ENCODE measurements at places on chromosomes 13 and 19.

DNA sequence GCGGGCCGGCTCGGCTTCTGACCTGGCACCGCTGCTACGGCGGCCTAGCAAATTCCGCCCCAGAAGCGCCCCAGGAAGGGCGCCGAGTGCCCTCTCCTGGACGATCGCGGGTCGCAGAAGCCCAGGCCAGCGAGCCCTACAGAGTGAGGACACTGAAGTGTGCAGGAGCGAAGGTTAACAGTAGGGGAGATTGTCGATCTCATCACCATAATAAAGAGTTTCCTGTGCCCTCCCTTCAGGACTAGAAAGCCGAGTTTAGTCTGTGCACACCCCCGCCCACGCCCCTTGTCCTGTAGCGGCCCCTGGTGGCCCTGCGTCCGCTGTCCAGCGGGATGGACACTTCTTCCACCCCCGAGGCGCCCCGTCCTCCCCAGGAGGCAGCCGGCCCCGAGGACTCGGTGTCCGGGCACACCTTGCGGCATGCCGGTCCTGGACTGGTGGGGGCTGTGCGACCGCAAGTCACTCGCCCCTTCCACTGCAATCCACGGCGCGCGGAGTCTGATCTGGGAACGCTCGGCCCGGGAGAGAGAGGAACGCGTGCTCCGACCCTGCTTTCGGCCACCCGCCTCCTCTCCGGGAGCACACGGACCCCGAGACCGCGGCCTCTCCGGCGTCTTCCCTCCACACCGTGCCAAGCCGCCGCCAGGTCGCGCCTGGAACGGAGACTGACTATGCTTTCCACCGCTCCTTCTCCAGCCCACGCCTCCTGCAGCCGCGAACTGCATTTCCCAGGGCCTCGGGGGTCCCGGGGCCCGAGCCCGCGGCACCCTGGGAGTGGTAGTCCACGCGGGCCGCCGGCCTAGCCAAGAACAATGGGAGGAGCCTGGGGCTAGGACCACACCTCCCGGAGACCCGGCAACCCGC is 770 bp upstream of the KMT2B start:
- peak; percentile 97 for DNase-seq

DNA sequence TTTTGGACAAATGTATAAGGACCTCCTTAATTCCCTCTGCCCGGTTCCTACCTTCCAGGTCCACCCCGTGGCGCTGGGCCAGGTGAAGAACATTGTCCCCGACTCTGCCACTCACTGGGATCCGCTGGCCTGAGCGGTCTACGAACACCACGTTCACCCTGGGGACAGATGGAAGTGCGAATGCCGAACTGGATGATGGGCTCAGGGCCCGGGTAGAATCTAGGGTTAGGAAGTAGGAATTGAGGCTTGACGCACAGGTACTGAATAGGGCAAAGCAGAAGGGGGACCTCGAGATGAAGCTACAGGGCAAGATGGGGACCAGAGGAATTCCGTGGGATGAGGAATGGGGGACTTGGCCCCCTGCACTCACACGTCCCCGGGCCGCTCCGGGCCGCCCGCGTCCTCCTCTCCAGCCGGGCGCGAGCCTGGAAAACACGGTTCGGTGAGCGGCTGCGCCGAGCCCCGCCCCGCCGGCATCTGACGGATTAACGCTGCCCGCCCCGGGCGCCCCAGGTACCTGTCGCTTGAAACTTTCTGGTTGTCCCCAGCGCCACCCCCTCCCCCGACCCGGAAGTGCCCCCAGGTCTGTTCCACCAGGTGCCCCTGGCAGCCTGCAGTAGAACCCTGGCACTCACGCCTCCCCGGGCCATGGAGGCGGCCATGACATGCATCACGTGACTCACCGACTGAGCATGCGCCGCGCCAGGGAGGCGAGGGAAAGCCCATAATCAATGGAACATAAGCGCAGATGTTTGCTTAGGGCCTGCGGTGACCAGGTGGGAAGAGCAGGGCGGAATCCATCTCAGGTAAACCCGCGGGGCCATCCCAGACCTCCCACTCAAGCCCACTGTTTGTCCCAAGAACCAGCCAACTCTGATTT is at the start of gene FDX2:
Gene FDX2 (minus strand): TSS at position 681 of the 880 bp plus-strand sequence. CDS start 19 bp downstream, at position 662.
- DNase-seq: peak; percentile 90

- DNase-seq: peak; percentile 34
Observed at GRCh38 chr19:52542984-52543664, 15.7 kb downstream of the ZNF808 start.

DNA sequence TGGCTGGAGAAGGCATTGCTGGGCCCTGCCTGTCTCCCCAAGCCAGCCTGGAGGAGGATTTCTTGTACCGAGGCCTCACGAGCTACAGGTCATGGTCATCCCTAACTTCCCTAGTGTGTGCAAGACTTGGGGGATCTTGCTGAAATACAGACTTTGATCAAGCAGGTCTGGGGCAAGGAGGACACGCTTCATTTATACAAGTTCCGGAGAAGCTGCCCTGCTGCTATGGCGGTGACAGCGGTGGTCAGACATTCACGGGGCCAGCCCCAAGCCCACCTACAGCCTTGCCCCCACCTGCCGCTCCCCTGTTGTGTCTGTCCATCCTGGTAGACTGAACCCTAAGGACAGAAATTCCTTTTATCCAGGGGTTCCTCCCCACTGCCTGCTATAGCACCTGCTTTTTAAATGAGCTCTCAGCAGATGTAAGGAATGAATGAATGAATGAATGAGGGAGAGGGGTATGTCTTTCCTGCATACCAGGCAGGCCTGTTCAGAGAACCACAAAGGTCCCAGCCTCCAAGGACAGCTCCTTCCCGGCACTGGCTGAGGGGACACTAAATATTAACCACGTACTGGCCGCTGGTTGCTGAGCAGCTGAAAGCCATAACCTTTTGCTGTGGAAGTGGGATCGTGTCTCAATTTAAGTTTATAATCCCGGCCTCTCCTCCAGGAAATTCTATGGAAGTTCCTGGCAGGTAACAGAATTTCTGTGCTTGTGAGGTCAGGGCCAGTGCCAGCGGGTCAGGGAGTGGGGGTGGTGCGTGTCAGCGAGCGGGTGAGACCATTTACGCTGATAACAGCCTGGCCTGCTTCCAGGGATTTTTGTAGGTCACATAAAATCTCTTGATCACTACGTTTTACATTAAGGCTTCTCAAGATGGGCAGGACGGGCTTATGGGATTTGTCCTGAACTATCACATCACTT is 27.1 kb downstream of the TSSK6 start:
- DNase-seq: no peak

GRCh38 chr19:46898731-46899130 is 37.9 kb downstream of the ARHGAP35 start:
- no peak for DNase-seq

DNA sequence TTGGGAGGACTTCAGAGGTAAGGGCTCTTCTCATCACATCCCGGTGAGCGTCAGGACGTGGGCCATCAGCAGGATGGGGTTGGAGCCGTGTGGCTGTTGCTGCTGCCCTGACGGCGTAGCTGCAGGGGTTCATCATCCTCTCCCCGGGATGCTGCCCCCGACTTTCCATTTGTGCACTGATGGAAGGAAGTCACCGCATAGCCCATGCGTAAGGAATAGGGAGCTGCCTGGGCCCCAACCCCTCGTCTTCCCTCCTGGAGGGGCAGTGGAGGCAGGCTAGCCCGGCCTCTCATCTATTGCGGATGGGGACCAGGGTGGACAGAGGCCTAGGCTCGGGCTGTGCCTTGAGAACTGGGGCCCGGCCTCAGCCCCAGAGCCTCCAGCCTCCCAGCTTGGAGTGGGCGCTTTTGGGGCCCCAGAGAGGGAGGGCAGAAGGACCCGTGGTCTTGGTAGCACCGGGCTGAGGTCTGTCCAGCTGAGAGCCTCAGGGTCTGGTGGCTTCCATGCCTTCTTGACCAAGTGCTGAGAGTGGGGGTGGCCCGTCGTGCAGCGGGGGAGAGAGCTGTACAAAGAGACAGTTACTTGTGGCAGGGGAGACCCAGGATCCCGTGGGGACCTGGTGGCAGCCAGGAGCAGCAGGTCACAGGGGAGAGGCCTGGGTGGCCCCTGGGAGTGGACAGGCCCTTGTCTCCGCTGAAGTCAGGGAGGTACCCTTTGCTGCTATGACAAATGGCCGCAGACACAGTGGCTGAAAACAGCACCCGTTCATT is 44.0 kb downstream of the KDM4B start:
- DNase-seq: no peak

DNA sequence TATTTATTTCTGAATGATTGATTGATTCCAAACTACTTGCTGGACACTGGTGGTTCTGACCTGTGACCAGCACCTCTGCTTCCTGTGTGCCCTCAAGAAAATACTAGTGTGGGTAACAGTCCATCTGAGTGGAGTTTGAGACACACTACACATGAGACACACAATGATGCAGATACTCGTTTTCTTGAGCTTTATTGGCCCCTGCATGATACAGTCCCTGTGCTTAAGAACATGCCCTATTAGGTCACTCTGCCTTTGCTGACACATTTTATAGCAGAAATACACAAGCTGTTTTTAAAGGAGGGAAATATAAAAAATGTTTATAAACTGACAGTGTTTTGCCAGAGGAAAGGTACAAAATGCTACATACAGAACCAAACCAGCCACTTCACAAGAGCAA is 126.9 kb downstream of the STK24 start:
- no peak for DNase-seq

DNA sequence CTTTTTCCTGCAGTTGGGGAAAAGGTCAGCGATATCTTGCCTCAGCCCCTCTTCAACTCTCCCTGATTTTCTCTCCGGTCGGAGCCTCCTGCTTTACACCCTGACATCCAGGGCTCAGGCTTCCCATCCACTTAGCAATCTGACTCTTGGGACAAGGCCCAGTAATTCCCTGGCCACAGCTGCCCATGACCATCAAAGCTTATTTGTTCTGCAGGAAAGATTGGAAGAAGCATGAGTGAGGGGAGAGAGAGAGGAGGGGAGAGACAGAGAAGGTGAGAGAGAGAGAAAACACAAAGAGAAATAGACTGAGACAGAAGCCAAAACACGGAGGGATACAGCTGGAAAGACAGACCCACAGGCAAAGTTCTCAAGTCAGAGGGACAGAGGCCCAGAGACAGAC is 13.7 kb downstream of the SYT3 start:
- no peak for DNase-seq

- peak; percentile 73 for DNase-seq
Observed at GRCh38 chr19:7862413-7862951, 11.7 kb downstream of the PRR36 start.

DNA sequence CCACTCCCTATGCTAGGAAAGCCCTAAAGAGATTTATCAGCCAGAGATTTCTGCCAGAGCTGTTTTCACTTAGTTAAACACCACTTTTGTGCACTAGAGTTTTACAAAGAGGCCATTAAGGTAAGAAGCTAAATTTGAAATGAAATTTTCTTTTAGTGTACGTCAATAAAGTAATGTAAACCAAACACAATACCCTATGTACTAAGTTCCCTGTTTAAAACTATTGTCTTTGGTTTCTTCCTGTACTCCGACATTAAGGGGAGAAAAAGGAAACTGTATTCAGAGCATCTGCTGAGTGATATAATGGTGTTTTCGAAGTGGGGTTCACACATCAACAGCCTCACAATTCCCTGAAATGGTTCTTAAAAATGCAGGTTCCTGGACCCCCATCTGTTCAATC is 40.7 kb upstream of the STARD13 start:
- DNase-seq: no peak

DNA sequence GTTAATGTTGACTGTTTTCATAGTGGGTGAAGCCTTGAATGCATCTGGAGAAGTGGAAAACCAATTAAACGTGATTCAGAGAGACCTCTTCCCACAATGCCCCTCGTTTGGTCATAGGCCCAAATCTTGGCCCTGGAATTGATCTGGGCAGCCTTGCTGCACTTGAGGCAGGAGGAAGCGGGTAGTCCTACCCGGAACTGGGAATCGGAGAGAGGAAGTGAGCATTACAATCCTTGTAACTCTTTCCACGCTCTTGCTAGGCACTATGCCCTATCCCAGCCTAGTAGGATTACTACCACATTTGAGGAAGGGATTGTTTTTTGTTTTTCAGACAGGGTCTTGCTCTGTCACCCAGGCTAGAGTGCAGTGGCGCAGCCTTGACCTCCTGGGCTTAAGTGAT is 3.6 kb downstream of the KCNK6 start:
- no peak for DNase-seq

DNA sequence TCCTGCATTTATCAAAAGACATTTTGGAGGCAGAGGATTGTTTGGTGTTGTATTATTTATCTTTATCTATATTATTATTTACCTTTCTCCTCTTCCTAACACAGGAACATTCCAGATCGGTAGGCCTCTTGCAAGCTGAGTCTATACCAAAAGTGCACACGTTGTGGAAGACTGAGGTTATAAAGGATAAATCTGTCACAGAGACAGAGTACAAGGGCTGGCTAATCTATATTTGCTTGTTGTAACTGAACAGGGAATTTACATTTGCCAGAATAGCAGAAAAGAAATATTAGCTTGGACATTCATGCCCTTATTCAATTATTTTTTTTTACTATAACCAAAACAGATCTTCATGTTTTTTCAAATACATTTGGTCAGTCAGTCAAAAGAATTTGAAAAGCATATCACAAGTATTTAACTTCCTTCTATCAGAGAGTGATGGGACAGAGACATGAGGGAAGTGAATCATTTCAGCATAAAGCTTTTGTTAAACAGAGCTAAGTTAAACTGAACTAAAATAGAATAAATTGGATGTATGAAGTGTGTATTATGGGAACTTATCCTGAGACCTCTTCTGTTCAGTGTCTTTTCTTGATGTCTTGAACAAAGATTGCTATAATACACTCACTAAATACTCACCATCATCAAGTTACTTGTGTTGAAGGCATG is 352.5 kb downstream of the DNAJC15 start:
- DNase-seq: no peak

- DNase-seq: no peak
Observed at GRCh38 chr13:111184458-111185401, 69.6 kb downstream of the ARHGEF7 start.

GRCh38 chr13:34507630-34508029 is 434.4 kb upstream of the NBEA start:
- DNase-seq: no peak

- DNase-seq: no peak
Observed at GRCh38 chr13:52896827-52897659, 48.6 kb upstream of the PCDH8 start.

GRCh38 chr19:49056101-49056901 is 1.2 kb downstream of the CGB7 start:
- DNase-seq: no peak

DNA sequence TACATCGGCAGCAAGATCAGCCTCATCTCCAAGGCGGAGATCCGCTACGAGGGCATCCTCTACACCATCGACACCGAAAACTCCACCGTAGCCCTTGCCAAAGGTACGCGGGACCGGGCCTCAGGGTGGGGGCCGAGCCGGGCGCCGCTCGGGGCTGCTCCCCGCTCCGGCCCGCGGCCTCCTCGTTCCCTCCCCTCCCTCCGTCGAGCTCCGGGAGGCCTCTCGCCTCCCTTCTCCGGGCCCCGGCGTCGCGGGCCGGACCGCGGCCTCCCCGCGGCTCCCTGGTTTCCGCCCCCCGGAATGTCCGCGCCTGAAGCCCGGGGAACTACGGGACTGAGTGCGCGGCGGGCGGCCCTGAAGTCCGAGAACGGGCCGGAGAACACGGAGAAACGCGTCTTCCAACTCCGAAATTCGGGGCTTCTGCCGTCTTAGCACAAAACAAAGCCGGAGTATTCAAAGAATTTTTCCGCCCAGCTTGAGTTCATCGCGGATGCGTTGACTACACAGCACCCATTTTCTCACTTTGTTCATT is 423 bp downstream of the LSM14A start:
- peak; percentile 13 for DNase-seq
